ENCODE measurements at places on chromosomes 16 and 17.

DNA sequence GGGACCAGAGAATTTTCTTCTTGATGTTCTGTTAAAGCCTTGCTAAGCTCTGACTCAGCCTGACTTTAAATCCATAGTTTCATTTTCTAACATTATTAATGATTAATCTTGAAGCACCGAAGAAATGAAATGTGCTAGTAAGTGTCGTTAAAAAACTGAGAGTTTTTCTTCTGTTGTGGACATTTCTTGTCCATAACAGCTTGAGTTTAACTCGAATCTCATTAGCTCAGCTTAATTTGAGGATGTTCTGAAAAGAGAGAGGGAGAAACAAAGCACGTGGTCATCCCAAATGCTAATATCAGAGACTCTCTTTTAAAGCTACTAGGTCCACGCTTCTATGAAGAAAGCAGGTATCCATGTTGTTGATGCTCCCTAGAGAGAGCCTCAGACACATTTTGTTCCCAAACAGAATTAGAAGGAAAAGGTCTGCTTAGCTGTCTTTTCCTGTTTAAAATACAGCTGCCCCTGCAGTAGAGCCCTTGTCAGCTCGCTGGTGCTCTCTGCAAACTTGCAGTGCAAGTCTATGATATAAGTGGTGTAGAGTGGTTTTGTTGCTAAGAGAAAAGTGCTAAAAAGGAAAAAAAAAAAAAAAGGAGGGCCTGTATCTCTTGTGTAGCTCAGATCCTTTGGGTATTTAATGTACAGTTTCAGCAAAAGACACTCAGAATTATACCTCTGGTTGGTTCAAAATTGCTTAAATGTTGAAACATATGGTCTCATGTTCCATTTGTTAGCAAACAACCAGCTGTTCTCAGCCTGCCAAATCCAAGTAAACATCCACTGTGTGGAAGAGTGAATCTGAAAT lies 191.1 kb upstream of the TBX2 start:
- DNase-seq, result peak; percentile 13

- no peak for DNase-seq
Measured at GRCh38 chr17:81740395-81740961, 28.4 kb downstream of the SLC25A10 start.

DNA sequence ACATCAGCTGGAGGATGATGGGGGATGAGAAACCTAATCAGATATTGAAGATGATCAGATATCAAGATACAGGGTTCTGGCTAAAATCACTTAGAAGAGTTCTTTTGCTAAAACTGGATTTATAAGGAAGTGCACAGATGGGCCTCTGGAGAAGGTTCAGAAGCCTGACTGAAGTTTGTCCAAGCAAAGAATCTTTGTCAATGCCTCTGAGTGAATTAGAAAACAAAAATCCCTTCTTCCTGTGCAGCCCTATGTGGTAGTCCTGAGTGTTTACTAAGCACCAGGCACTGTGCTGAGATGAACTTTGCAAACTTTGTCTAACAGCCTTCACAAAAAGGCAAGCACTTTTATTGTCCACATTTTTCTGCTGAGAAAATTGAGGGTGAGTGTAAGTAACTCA lies 11.4 kb upstream of the CENPV start:
- no peak for DNase-seq

DNA sequence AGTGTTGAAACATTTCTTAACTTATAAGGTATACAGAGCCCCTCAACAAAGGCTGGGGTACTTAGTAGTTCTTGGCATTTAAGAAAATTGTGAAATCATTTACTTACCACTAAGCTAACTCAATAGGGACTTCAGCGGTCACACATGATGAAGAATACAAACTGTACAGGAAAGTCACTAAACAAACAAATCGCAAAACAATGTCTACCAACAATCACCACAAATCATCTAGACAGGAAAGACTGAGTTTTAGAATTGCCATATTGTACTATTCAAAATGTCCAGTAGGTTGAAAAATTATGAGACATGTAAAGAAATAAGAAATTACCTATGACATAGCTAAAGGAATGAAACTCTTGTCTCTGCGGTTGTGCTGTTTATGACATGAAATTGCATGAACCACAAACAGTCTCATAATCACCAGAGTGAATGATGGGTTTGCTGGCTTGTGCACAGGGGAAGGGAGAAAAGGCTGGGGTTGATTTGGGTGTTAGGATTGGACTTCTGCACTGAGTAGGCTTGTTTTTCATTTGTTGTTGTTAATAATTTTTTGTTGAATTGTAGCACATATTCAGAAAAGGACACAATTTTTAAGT lies 441.1 kb upstream of the MON1B start:
- DNase-seq, result no peak

- peak; percentile 92 for DNase-seq
Measured at GRCh38 chr17:1110862-1111598, 68.8 kb downstream of the ABR start.

Measured in astrocyte of the spinal cord (primary cell).